Suppressor macrophage treated with lipopolysaccharide for 1 hour (primary cell): ENCODE measurements at places on chromosomes 2 and 18.

- DNase-seq: peak; percentile 92
Observed at GRCh38 chr2:26745609-26746327, 18.3 kb upstream of the SLC35F6 start.

DNA sequence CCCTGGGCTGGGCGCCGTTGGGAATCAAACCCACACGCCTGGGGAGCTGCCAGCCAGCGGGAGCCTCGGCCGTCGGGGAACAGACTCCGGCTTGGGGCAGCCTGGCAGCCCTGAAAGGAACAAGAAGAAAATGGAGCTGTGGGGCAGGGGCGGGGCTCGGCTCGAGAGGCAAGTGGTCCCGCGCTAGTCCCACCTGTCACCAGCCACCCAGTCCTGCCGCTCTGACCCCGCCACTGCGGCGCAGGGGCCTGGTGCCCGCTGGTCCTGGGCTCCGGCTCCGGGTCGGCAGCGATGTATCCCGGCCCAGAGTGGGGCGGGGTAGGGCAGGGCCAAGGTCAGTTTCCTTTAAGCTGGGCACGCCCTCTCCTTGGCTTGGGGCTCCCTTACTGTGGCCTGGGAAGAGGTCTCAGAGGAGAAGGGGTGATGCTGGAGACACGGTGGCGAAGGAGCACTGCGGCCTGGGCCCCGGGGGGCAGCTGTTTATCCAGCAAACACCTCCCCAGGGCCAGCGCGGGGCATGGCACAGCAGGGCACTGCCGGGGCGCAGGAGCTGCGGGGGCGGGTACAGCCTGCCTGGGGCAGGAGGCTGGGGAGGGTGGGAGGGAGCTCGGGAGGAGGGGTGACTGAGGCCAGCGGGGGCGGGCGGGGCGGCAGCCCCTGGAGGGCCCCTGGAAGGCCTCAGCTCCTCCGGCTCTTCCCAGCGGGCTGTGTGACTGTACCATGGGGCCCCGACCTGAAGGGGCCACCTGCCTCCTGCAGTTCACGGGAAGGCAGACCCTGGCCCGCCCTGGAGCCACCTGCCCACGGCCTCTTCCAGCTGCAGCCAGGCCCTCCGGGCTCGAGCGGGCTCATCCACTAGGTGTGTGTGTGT is 15.6 kb downstream of the ODC1 start:
- peak; percentile 48 for DNase-seq

- no peak for DNase-seq
Observed at GRCh38 chr2:58291726-58292438, 50.8 kb upstream of the FANCL start.

- peak; percentile 14 for DNase-seq
Observed at GRCh38 chr2:187994464-187995331, 297.0 kb upstream of the GULP1 start.

DNA sequence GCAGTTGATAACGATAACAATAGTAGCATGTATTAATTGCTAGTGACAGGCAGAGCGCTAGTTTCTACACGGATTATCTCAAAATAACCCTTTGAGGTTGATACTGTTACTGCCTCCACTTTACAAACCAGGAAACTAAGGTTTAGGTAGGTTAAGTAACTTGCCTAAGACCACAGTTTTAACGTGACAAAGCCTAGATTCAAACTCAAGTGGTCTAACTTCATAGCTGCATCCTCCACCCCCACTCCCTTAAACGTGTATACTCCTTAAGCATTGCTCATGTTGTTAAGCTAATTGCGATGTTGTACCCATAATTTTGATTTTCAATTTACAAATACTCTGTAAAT is 1.2 kb downstream of the ME2 start:
- DNase-seq: peak; percentile 12

GRCh38 chr2:109052922-109053321 is 63.9 kb upstream of the EDAR start:
- no peak for DNase-seq

DNA sequence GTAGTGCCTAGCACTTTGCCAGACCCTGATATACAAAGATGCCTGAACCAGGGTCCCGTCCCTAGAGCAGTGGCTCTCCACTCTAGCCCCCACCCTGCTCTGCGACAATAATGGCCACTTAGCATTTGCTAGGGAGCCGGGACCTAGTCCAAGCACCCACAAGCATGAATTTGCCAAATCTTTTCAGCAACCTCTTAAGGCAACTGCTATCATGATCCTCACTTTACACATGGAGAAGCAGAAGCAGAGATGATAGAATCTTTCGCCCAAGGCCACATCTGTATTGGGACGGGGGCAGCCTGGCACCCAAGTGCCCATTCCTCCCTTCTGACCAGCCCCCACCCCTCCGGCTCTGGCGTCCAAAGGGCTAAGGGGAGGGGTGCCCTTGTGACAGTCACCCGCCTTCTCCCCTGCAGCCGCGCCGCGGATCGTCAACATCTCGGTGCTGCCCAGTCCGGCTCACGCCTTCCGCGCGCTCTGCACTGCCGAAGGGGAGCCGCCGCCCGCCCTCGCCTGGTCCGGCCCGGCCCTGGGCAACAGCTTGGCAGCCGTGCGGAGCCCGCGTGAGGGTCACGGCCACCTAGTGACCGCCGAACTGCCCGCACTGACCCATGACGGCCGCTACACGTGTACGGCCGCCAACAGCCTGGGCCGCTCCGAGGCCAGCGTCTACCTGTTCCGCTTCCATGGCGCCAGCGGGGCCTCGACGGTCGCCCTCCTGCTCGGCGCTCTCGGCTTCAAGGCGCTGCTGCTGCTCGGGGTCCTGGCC is 13.0 kb downstream of the SIGLEC15 start:
- DNase-seq: no peak

- no peak for DNase-seq
Observed at GRCh38 chr18:32326450-32327308, 136.8 kb downstream of the MEP1B start.

DNA sequence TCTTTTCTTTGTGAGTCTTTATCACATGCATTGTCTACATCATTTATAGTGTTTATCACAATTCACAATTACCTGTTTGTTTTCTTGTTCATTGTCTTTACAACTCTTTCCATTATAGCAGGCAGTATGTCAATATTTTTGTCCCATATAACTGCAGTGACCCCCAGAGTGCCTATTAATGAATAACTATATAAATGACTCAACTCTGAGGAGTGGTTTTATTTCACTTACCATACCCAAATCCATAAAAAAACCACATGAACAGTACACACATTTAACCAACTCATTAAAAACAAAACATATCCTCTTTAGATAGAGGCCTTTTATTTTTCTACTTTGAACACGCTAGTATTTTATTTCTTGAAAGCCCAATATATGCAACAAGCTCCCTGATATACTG is 1419.1 kb upstream of the NXPH2 start:
- no peak for DNase-seq
